ENCODE measurements at places on chromosomes 3 and 15. TPM values are rescaled to one million over a fixed set of nuclear protein-coding genes. Genes with fewer than 3 reads are reported as not detected.

The GHSR gene
- not detected for total RNA-seq

The DPPA4 gene
- 47.5 TPM for total RNA-seq

- H3K36me3 ChIP-seq: peaks cover 7% of the 10 kb centered on the region
- H3K4me1 ChIP-seq: no peaks in the 10 kb centered on the region
- no peak for DNase-seq
- H3K27me3 ChIP-seq: no peaks in the 10 kb centered on the region
- H3K4me3 ChIP-seq: no peak overlapping the region
These were observed 23.8 kb downstream of the NEDD4 start for GRCh38 chr15:55969582-55969981.

DNA sequence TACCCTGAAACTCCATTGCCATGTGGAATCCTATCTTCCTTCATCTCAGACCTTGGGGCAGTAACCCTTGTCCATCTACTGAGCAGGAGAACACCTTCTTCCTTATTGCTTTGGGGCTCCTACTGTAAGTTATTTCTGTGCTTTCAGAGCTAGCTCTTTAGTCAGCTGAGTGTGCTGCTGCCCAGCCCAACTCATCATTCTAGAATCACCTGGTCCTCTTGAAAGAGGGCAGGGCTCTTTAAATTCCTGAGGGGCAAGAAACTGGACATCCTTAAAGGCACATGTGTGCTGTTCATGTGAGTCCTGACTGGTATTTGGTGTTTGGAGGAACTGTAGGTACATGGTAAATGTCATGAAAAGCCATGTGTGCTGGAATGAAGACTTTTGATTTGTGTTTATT, 140.9 kb downstream of the ARNT2 start:
- no peak overlapping the region for H3K4me3 ChIP-seq
- H3K36me3 ChIP-seq: peaks cover 3% of the 10 kb centered on the region
- H3K4me1 ChIP-seq: peaks cover 5% of the 10 kb centered on the region
- no peaks in the 10 kb centered on the region for H3K27me3 ChIP-seq
- H3K27ac ChIP-seq: no peak overlapping the region

DNA sequence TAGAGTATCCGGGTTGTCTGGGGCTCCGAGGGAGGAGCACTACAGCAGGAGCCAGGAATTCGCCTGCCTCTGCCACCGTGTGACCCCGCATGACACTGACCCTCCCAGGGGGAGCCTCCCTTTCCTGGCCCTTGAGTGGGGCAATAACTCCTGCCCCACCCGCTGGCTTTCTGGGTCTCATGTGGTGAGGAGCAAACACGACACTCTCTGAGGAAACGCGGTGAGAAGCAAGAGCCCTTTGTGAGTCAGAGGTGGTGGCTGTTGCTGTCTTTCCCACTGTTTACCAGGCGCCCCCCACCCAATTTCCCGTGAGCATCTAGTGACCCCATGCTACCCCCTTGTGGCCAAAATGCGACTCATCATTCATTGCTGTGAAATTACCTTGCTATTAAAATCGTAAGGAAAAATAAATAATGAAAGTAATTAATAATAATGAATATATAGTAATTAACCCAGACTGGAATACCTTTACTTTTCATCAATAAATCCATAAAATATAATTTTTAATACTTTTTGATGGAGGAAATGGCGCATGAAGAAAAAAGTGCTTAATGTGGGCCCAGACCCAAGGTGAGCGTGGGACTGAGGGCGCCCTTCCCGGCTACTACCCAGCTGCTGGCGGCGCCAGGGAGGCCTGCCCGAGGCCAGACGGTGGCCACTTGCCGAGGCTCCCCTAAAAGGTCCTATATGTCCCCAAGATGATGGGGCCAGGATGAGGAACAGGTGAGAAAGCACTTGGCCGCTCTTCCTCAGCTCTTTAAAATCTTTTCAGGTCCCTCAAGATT, 29.3 kb downstream of the CCNL1 start:
- H3K27ac ChIP-seq: peak overlapping the region; percentile 95
- H3K36me3 ChIP-seq: no peaks in the 10 kb centered on the region
- no peaks in the 10 kb centered on the region for H3K27me3 ChIP-seq
- peak; percentile 57 for DNase-seq
- peak overlapping the region; percentile 34 for H3K4me3 ChIP-seq
- H3K4me1 ChIP-seq: peaks cover 50% of the 10 kb centered on the region

DNA sequence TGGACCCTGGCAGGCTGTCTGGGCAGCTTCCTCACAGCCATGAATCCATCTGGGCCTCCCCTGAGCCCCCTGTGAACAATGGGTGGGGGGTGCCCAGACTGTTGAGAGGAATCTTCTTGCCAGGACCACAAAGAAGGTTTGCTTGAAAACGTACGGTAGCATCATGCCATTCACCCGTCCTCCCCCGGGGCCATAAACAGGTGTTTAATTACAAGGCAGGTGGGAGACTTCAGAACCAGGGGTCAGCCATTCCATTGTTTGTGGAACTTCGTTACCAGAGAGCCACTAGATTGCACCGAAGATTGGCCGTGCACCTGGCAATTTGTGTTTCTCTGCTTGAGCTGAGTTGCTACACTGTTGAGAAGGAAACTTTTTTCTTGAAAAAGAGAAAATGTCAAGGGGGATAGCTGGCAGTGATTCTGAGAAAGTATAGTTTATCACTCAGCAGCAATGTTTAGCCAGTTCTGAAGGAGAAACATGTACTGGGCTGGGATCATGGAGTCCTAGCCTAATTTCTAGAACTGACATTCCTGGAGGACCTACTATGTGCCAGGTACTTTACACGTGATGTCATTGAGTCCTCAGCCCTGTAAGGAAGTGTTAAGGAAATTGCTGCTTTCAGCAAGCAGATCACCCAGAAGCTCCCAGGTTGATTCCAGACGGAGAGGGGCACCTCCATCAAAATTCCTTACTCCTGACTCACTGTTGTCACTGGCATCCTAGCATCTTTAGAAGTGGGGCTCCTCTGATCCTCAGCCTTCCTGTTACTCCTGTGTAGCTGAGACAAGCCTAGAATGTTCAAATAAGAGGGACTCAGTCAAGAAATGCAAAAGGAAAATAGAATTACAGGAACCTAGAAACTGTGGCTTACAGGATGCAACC, 103.8 kb upstream of the UBE2E1 start:
- no peaks in the 10 kb centered on the region for H3K36me3 ChIP-seq
- H3K27ac ChIP-seq: peak overlapping the region; percentile 56
- no peak for DNase-seq
- H3K4me3 ChIP-seq: no peak overlapping the region
- H3K4me1 ChIP-seq: peaks cover 5% of the 10 kb centered on the region

GRCh38 chr3:195247863-195248189, 23.1 kb downstream of the XXYLT1 start:
- H3K4me3 ChIP-seq: no peak overlapping the region
- H3K36me3 ChIP-seq: peaks cover 5% of the 10 kb centered on the region
- no peaks in the 10 kb centered on the region for H3K27me3 ChIP-seq
- no peak for DNase-seq

DNA sequence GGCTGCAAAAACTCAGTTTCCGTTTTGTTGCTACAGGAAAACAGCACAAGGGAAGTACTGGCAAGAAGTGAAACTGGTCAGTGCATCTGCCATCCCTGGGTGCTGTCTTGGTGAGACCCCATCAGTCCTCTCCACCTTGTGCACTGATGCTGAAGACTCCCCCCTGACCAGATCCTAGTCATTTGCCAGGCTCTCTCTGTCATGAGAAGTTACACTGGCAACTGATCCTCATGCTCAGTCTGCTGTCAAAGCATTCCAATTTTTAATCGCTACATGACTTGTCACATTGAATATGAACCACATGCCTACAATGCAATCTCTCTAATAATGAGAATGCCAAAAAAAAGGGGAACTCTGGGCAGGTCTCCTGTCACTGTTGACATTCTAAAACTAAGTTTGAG, 296.5 kb downstream of the ZIC1 start:
- peaks cover 2% of the 10 kb centered on the region for H3K36me3 ChIP-seq
- H3K4me3 ChIP-seq: no peak overlapping the region
- no peak for DNase-seq
- H3K27ac ChIP-seq: no peak overlapping the region
- no peaks in the 10 kb centered on the region for H3K27me3 ChIP-seq

Measured in progenitor cell of endocrine pancreas (in vitro differentiated cells).